D721Med (cell line): ENCODE measurements at places on chromosomes 1 and 21.

DNA sequence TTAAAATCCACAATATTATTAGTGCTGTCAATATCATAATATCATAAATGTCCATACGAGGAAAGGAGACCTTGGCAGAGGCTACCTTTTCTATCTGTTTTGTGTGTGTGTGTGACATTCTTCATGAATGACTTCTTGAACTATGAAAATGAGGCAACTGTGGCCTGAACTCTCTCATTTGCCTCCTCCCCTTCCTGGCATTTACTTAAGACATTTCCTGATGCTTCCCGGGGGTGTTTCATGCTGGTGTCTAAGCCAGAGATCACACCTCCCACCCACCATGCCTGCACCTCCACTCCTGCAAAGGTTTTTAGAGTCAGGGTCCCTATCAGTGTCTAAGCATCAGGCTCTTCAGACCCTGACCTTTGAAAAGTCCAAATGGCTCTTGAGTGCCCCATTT is 420.9 kb downstream of the KIF26B start:
- DNase-seq: no peak

DNA sequence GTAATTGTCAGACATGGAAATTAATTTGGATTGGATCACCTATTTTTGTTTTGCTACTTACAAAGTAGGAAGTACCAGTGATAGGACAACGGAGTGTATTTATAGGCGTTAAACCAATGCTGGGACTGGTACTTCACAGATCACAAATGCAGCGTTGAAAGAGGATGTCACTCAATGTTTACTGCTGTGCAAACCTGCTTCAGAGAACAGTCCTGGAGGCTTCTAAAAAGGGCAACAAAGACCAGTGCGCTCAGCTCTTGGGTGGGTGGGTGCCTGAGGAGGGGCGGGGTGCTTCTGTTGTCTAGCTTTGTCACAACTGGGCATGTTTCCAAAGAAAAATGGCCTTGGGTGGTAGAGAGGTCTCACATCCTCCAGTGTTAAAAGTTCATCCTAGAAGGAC is 2.1 kb downstream of the C1orf21 start:
- no peak for DNase-seq

- DNase-seq: no peak
Measured at GRCh38 chr21:41706678-41707077, 60.2 kb downstream of the RIPK4 start.

DNA sequence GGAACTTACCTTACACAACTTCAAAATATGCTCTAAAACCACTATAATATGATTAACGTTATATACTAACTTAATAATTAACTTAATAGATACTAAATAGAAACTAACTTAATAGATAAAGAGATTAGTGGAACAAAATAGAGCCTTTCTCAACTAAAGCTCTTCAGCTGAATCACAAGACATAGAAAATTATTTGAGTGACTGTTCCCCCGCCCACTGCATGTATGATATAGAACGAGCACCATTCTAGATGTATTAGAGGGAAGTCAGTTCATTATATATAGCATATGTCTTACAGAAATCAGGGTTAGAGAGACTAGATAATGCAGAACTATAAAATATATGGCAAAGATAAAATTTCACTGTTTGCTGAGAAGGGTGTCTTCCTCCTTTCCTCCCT is 16.3 kb downstream of the LYPLAL1 start:
- DNase-seq: no peak

GRCh38 chr1:183724350-183725042 is 71.4 kb upstream of the APOBEC4 start:
- no peak for DNase-seq

GRCh38 chr21:44455524-44456213 is 359 bp downstream of the LRRC3 start:
- peak; percentile 39 for DNase-seq

DNA sequence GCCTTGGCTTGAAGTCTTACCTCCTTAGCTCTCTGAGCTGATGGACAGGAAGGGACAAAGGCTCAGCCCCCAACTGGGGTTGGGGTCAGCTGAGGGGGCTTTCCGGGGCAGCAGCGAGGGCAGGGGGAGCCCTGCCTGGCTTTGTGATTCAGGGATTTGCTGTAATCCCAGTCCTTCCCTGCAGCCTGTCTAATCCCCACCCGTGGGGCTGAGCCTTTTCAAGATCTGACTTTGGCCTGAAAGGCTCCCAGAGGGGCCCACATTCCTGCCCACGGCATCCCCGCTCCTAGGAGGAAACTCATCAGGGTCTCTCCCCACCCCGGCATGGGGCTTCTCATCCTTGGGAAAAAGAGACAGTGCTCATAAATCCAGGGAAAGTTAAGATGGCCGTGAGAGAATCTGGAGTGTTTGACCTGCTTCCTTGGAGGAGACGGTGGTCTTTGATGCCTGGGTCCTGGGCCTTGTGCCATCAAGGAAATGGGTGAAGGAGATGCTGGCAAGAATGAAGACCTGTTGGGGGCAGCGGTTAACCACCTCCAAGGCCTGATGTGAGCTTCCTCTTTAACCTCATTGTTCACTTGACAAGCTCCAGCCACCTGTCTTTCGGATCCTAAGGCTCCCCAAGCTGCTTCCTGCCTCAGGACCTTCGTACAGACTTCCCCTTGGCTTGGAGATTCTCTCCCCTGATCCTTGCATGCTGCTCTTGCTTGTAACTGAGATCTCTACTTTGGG is 83.1 kb upstream of the WNT4 start:
- peak; percentile 40 for DNase-seq

DNA sequence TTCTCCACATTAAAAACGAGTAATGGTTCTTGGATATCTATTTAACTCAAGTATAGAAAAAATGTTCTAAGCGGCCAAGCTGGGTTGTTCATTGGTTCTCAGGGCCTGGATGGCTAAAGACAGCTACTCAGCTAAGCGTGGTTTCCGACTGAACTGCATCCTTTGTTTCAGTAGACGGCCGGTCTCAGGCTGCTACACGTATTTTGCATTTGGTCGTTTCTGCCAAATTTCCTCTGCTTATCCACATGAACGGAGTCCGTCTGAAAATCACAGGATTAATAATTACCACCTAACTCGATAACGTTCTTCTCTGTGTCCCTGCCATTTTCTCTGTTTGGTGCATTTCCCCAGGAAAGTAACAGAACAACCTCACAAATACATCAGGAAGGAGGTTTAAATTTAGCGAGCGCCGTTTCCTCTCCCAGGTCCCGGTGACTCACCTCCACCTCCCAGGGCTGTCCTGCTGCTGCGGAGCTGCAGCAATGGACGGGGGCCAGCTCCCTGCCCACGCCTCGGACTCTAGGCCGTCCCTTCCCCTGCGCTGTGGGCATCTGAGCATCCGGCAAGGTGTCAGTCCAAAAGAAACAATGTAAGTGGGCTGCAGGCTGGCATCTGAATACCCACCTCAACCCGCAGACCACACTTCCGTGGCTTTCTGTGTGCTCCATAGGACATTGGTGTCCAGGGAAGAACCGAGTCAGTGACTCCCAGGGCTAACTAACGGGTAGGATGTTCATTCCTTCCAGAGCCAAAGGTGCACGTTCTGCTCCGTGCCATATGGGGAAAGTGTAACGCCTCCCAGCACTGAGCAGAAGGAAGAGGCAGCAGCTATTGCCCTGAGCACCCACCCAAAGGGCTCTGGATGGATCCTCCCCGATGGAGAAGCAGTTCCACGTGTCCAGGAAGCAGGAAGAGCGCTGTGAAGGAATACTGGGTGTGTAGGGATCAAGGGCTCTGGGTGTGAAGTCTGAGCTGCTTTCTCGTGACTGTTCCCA is 4.1 kb upstream of the GABRD start:
- DNase-seq: no peak

- DNase-seq: no peak
Measured at GRCh38 chr1:40740039-40740996, 43.3 kb upstream of the KCNQ4 start.

GRCh38 chr1:25760871-25761270 is 39.1 kb upstream of the SELENON start:
- DNase-seq: no peak

- no peak for DNase-seq
Measured at GRCh38 chr1:44939061-44939460, 47.3 kb downstream of the EIF2B3 start.

- DNase-seq: no peak
Measured at GRCh38 chr1:213389061-213389581, 338.1 kb downstream of the RPS6KC1 start.

GRCh38 chr1:229079016-229079595 is 191.8 kb upstream of the RAB4A start:
- DNase-seq: no peak

- no peak for DNase-seq
Measured at GRCh38 chr1:222750651-222751050, 13.6 kb downstream of the FAM177B start.

DNA sequence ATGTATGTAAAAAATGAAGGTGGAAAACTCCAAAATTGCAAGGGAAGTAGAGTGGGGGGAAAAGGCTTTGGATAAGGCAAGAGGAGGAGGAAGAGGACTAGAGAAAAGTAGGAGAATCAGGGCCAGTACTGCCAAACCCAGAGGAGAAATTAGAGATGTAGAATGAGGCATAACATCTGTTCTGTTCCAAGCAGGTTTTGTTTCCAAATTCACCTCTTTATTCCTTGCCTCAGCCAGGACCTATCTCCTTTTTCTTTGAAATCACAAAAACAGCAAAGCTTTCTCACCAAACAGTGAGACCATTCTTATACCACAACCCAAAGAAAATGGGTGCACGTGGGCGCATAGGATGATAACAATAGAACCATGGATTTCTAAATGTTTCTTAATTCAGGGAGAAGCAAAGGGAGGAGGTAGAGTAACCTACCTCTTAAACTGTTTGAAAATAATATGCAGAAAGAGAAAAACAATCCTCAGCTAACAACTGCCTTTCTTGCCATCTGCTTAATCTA is 383.3 kb upstream of the PKN2 start:
- DNase-seq: no peak

GRCh38 chr1:93023281-93023680 is 55.8 kb upstream of the MTF2 start:
- no peak for DNase-seq

GRCh38 chr1:91683598-91683951 is 182.9 kb downstream of the CDC7 start:
- no peak for DNase-seq

DNA sequence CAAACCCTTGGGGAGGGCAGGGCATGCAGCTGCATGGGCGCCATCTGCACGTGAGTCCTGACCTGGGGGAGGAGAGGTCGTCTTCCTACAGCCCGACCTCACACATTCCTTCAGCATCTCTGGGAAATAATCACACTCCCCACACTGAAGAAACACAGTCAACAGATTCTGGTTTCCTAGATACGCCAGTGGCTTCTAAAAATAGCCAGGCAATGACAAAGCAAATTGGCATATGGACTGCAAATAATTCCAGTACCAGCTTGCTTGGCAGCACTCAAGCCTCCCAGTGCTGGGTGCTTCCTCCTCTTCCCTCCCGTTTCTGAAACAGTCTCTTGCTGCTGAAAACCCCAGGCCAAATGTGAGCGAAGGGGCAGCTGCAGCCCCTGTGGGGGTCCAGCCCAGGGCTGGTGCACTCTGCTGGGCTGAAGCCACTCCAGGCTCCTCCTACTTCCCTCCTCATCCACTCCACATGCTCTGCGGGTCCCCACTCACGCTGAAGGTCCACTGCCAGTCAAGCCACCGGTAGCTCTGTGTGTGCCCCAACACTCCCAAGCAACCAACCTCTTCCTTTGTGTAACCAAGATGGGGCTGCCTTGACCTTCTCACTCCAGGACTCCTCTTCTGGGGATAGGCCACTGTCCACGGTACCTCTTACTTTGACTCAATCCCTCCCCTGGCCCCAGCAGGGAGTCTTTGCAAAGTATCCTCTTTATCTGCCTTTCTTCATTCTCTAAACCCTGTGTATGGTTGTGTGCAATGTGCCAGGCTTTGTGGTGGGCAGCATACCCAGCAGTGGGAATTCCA is 69.0 kb downstream of the KCND3 start:
- no peak for DNase-seq

- DNase-seq: no peak
Measured at GRCh38 chr21:46388896-46389295, 64.9 kb downstream of the PCNT start.

DNA sequence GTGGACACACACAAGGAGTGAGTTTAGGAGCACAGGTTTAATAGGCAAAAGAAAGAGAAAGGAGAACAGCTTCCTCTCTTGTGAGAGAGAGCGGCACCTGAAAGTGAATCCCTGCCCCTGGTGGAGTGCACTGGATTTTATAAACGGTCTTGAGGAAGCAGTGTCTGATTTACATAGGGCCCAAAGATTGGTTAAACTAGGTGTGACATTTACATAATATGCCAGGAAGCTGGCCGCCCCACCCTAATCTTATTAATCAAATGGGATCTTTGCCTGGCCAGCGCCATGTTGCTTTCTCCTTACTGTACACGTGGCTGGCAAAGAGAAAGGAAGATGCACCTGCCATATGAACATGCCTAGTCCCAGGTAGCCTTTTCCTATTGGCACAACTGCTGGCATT is 38.7 kb downstream of the CFH start:
- DNase-seq: no peak

- no peak for DNase-seq
Measured at GRCh38 chr1:89698020-89698560, 65.2 kb downstream of the LRRC8C start.

GRCh38 chr1:117657031-117657430 is 51.2 kb downstream of the TENT5C start:
- DNase-seq: no peak

DNA sequence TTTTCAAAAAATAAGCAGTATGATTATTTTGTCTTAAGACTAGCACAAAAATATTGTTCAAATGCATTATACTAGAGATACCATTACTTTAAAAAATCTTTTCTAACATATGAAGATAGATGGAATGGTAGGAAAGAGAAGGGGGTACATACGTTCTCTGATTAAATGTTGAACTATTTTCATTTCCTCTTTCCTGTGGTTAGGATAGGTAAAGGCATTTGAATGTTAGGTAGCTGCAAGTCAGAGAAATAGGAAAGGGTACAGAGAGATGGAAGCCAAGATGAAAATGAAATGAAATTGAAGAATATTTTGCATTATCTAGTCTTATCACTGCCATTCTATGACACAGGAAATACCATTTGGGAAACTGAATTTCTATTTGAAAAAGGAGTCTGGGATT is 28.3 kb downstream of the TLCD4 start:
- no peak for DNase-seq

- DNase-seq: no peak
Measured at GRCh38 chr1:97841338-97841737, 79.5 kb downstream of the DPYD start.

DNA sequence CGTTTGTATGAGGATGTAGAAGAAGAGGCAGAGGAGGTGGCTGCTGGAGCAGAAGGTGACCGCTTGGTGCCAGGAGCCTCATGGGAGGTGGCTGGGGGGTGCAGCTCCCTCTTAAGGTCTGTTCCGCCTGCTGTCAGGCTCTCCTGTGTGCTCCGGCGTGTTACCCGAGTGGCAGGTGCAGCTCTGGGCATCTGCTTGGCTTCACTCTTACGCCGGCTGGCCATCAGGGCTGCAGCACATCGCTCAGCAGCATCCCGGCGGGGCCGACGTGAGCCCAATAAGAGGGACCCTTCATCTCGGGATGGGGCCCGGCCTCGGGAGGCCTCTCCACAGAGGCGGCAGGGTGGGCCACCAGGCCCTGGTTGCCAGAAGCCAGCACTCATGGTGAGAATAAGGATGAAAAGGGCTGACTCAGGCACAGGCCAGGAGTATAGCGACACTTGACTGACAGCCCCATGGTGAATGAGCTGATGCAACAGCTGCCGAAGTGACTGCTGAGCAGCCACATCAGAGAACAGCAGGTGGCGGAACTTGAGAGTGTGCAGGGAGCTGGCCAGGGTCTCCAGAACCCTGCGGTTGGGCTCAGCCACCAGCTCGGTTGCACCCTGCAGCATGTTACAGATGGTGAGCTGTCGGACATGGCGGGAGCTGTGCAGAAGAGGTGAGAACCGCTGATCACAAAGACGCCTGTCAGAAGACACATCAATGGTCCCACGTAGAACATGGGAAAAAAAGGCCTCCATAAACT is 17.5 kb downstream of the LRRC41 start:
- no peak for DNase-seq
